Dermis microvascular lymphatic vessel endothelial cell (primary cell): ENCODE measurements at places on chromosomes 2 and 18. TPM values are rescaled to one million over a fixed set of nuclear protein-coding genes. Genes with fewer than 3 reads are reported as not detected.

Gene CNTNAP5
- total RNA-seq, result not detected in 2 replicates

- no peak for DNase-seq
These were observed 245.0 kb downstream of the MTX2 start for GRCh38 chr2:176514276-176514675.

DNA sequence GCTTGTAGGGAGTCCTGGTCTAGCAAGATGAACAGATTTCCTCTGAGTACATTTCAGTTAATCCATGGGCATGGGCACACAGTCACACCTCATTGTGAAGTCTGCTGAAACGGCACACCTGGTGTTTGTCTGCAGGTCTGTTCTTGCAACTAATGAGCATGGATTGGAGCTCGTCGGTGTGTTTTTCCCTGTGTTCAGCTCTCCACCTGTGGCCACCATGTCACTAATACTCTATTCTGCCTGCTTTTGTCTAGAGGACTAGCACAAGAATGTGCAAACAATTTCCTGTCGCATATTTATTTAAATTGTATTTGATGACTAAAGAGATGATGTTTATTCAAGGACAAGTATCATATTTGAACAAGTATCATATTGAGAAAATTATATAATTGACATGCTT lies 24.5 kb upstream of the PPP4R1 start:
- no peak for DNase-seq

Gene TMEM178A
- total RNA-seq, result 0.25 TPM in 1 of 2 replicates, not detected in the other

GRCh38 chr2:218261423-218262236 lies 815 bp downstream of the GPBAR1 start:
- DNase-seq, result no peak

DNA sequence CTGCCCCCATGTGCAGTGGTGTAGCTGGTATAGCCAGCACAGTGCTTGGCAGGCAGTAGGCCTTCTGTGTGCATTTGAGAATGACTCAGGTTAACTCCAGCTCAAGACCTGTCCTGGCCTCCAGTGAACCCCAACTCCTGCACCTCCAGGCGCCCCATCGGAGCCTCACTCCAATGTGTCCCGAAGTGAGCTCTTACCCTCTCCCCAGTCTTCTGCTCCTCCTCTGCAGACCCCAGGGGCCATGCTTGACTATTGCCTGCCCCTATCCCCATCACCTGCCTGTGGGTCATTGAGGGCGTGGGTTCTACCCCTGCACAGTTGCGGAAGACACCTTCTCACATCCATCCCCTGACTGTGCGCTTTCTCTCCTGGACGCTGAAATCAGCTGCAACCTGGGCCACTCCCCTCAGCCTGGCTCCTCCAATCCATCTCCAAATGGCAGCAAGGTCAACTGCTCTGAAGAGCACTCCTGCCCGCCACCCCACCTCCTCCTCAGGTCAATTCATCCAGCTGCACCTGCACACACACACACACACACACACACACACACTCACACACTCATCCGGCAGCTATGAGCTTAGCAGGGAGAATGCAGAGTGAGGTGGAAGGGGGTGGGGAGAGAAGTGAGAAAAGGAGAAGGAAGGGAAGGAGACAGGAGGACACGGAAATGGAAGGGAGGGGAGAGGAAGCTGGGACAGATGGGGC lies 130.3 kb upstream of the GLI2 start:
- DNase-seq, result no peak

Gene C2orf66
- under 0.01 and 0.13 TPM in 2 replicates for total RNA-seq

DNA sequence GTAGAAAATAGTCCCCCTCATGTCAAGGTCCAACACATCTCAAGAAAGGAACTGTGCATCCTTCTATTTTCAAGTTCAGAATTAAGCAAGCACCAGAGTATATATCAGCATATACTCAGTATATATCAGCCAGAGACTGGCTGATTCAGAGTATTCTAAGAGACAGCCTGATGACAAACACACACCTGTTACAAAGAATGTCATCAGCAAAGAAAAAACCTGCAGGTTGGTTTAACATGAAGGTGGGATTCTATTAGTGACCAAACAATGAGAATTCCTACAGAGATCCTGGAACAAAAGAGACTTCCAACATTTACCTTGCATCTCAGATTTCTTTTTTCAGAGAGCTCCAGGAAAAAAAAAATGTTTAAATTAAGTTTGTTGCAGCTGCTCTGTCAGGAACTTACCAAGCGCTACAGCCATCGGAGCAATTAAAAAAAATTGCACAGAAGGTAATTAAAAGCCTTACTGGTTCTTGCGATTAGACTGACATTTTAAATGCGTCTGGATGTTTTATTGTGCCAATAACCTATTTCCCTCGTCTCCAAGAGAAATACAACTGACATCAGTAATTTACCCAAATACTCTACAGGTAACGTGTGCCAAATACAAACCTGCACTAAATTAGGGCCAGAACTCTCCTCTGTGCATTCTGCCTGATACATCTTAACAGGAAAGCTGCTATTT lies 218.1 kb downstream of the HNMT start:
- no peak for DNase-seq

Gene LYPD6B
- total RNA-seq, result not detected in 2 replicates

DNA sequence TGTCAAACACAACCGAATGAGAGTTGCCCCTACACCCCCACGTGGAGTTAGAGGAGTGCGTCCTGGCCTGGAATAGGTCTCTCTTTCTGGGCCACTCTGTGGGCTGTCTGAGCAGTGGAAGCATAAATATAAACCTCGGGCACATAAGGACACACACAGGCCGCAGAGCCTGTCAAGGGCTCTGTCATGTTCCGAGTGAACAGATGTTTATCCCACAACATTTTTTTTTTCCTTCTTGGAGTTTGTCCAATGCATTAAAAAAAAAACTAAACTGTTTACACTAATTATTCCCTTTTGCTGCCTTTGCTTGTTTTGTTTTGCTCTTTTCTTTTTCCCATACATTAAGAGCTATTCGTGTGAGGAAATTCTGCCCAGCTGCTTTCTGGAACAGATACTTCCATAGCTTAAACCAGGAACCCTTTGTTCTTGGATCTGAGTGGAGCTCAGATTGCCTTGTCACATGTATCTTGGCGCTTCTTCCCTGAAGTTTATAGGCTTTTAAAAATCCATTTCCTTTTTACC lies 228.3 kb upstream of the FOSL2 start:
- no peak for DNase-seq

DNA sequence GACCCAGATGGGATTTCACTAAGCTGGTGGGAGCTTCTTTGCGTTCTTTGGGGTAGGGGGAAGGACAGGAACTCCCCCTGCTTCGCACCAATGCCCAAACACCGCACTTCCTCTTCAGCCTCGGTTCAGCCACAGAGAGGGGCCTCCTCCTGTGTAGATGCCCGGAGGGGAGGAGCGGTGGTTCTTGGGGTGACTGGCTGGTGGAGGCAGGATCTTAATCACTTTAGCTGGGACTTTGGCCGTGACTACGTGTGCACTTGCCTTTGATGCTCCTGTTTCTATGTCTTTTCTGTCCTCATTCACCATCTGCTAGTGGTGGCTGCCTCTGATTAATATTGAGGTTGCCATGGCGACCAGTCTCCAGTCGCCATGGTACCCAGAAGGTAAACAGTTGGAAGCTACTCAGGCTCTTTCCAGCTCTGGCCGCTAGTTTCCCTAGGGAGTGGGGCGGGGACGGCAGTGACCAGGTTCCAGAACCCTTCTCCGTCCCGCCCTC lies 1.9 kb downstream of the CNGA3 start:
- DNase-seq, result no peak

- DNase-seq, result no peak
These were observed 32.8 kb downstream of the FSIP2 start for GRCh38 chr2:185771396-185771795.

DNA sequence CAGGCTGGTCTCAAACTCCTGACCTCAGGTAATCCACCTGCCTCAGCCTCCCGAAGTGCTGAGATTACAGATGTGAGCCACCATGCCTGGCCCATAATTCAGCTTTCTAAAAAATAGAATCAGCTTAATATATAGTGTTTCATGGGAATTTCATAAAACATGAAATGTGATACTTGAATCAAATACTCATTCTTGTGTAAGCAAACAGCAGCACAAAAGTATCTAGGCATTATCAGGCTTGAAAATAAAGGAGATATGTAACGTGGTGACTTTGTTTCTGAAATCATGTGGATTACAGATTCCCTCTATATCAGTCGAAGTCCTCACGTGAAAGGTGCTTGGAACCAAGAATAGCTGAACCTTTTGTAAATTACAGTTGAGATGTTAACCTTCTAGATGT lies 229.1 kb downstream of the FHOD3 start:
- DNase-seq, result no peak

DNA sequence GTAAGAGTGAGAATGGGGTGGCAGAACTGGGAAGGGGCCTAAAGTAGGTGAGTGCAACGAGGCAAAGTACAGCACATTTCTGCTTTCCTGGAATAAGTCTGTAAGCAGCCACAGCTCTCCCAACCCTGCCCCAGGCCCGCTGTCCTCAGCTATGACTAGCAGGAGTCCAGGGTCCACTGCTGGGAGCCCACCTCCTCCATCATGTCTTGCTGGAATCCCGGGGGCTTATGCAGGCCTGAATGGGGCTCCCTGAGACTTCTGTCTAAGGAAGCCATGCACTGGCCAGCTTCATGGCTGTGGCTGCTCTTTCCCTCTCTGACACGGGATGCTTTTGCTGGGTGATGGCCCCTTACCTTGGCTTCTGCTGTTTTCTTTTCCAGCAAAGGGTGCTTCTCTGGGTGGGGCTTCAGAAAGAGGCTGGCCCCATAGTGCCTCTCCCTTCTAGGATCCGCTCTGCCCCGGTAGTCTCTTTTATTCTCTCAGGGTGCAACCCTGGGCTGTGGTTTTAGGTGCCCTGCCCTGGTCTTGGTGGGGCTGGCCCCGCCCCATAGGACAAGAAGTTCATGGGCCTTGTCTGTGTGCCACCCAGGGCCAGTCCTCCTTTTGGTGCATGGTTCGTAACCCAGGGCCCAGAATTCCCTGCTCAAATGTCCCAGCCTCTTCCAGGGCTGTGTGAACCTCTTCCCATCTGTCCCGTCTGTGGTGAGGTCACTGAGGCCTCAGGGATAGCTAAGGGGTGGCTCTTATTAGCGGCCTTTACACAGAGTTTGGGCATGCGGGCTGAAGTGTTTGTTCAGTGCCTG lies 33.8 kb upstream of the POLE4 start:
- DNase-seq, result no peak

- DNase-seq, result peak; percentile 49
These were observed 58.1 kb upstream of the RALBP1 start for GRCh38 chr18:9417073-9417851.
